Kidney glomerular epithelial cell (primary cell): ENCODE measurements at places on chromosomes 7 and 10.

GRCh38 chr7:16919440-16919839, 37.7 kb upstream of the AGR3 start:
- DNase-seq = no peak

- DNase-seq = peak; percentile 26
These were observed 386.0 kb downstream of the KIF20B start for GRCh38 chr10:90087197-90088023.

- DNase-seq = peak; percentile 20
These were observed 9.9 kb downstream of the VIM start for GRCh38 chr10:17237915-17238444.

DNA sequence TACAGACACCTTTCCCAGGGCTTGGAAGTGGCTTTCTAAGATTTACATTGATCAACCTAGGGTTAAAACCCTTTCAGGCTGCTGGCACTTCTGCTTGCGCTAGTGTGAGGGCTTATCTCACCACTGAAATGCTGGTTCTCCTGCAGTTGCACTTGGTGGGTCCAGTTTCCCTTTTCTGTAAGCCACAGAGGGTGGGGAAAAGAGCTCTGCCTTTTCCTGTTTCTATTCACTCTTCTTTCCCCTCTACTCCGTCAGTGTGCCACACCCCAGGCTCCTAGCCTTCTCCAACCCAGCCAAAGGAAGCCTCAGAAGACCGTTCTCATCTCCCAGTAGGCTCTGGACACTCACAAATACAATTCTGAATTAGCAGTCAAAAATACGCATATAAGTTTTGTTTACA, 19.0 kb upstream of the CAPZA2 start:
- DNase-seq = no peak

DNA sequence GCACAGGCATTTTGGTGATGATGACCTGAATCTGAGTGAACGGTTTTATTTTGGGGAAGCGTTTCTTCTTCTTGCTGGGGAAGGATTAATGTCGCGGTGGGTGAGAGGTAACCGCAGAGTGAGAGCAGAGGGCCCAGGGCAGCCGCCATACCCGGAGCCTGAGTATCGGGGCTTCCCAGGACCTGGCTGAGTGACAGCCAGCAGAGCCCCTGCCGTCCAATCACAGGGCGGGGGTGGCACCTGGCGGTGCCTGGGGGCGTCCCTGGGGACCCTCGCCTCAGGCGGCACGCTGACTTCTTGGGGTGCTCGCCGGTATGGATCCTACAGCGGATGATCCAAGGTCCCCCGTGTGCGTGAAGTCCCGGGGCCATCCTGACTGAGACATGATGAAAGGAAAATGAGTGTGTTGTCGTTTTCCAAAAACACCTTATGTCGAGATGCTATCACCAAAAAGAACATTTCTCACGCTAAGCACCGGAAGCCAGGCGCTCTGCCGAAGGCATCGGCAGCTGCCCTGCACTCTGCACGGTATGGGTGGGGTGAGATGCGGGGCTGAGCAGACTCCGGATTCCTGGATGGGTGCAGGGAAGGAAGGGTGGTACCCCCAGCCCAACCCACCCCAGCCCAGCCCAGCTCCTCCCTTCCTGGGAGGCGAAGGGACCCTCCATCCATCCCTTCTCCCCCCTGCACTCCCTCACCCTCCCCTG, 227.9 kb upstream of the SHH start:
- DNase-seq = no peak

GRCh38 chr10:50152792-50153272, 85.1 kb downstream of the WASHC2A start:
- DNase-seq = no peak

DNA sequence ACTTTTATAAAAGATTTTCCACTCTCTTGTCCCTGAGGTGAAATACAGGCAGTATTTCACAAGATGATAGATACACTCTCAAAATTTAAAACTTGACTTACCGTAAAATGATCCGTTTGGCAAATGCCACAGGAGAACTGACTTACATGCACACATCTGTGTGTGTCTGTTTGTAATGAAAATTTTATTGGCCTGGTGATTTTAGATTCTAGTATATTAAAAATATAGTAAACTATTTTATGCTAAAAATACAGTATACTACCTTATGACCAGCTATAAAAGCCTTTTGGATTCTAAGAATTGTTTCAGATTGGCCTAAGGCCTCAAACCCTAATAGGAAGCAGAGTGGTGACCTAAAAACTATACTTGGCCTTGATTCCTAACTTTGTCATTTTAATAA, 362.7 kb downstream of the IPMK start:
- no peak for DNase-seq

- no peak for DNase-seq
These were observed 14.7 kb upstream of the CPXM2 start for GRCh38 chr10:123906296-123906695.

- peak; percentile 94 for DNase-seq
These were observed 67.6 kb downstream of the DOCK1 start for GRCh38 chr10:126972635-126973414.

DNA sequence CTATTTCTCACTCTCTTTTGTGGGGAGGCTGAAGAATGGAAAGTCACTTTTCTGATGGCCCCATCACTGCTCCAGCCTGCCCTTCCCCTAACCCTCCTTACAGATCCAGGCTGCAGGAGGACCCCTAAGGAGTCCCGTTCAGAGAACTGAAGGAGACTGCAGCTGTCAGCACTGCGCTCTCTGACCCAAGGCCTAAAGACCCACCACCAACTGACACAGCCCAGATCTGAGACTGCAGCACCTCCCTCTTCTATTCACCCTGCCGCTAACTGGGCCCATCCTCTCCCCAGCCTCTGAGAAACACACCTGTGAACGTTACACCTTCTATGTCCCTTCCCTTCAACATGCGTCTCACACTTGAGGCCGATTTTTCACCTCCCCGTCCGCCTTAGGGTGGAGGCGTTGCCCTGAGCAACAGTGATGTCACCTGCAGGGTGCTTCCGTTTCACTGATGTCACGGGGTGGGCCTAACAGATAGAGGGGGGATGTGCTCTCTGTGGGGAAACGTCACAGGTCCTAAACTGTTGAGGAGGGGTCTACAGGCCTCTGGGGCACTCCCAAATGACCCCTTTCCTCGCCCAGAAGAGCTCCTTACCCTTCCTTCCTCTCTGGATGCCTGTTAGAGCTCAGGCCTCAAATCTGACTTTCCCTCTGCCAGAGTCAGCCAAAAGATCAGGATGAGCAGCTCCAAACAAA, 5.1 kb downstream of the ITPRIP start:
- no peak for DNase-seq

- no peak for DNase-seq
These were observed 18.3 kb downstream of the DGKI start for GRCh38 chr7:137828456-137828855.

GRCh38 chr7:135974667-135975066, 2.5 kb downstream of the MTPN start:
- no peak for DNase-seq

DNA sequence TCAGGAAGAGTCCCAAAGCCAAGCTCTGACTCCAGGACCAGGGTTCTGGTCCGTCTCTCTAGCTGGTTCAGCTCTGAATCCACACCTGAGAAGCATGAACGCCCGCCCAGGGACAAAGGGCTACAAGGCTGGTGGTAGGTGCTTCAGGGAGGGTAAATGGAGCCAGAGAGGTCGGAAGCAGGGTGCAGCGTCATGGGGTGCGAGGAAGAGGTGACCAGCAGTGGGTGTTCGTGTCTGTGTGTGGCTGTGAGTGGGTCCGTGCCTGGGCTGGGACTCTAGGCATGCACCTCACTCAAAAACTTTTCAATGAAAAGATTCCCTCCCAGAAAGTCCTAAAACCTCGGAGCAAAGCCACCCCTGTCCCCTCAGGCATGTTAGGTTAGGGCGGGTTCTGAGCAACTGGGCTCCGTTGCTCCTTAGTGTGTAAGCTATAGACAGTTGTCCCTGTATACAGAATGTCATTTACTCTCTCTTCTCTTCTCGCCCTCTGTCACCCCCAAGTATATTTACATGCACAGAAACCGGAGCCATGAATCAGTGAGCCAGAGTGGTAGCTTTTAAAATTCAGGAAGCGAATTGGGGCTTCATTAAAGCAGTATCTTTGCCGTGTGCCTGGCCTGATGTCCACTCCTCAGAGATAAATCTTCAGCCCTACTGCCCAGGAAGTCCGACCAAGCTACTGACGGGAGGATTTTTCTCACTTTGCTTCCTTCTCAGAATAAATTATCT, 12.3 kb upstream of the GATA3 start:
- DNase-seq = no peak
